ENCODE measurements at places on chromosomes 6 and 20. TPM values are rescaled to one million over a fixed set of nuclear protein-coding genes. Genes with fewer than 3 reads are reported as not detected.

RSPO3 gene
- 1.8 TPM for total RNA-seq

PLN gene
- 5.7 TPM for total RNA-seq

DCBLD1 gene
- 23.4 TPM for total RNA-seq

GSTA2 gene
- total RNA-seq = 0.27 TPM

R3HDML gene
- not detected for total RNA-seq

HLA-DQA2 gene
- total RNA-seq = 0.94 TPM

CRIP3 gene
- 0.93 TPM for total RNA-seq

FUCA2 gene
- 31.7 TPM for total RNA-seq

PEX6 gene
- total RNA-seq = 28.2 TPM

SLC22A23 gene
- 18.5 TPM for total RNA-seq

DPPA5 gene
- not detected for total RNA-seq

TCF21 gene
- 0.20 TPM for total RNA-seq

DNA sequence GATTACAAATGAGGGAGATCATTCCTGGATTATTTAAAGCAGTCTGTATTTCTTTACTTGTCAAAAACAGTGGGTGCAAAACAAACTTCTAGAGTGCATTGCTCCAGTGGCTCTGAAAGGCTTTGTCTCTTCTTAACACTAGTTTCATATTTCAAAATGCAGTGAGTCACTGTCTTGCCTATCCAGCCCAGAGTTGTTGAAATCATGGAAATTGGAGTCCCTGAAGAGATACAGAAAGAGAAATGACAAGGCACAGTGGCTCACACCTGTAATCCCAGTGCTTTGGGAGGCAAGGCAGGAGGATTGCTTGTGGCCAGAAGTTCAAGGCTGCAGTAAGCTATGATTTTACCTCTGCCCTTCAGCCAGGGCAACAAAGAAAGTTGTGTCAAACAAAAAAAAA lies 11.3 kb downstream of the SLC2A12 start:
- no peak for DNase-seq

- DNase-seq = no peak
Observed at GRCh38 chr6:1622220-1622850, 12.6 kb downstream of the FOXC1 start.

GRCh38 chr20:20694591-20694990 lies 17.9 kb downstream of the RALGAPA2 start:
- DNase-seq = peak; percentile 62

- no peak for DNase-seq
Observed at GRCh38 chr6:45881705-45882467, 133.8 kb downstream of the CLIC5 start.

DNA sequence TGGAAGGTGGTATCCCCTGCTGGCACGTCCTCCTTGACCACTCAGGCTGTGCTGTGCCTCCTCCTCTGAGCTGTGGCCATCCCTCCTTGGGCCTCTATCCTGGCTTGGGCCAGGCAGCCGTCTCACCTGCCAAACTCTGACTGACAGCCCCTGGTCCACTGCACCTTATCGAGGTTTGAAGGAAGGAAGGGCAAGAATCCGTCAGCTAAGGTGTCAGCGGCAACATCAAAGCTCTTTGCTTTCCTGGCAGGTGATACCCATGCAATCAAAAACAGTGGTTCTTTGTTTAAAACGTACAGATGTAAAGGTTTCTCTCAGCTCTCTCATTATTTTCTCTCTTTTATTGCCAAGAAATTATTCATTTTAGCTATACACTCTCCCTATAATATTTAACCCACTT lies 203.9 kb downstream of the TBXT start:
- no peak for DNase-seq

DNA sequence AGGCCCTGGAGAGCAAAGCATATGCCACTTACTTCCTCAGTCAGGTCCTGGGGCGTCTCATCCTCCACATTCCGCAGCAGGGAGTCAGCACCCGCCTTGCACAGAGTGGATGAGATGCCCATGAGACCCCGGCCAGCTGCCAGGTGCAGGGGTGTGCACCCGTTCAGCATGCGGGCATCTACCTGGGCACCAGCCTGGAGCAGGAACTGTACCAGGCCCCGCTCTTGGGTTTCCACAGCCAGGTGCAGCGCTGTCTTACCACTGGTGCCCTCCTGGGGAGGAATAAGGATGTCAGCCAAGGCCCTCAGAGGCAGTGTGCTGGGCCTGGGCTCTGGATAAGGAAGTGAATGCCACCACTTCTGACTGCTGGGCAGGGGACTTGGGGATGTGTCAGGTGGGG lies 2.7 kb upstream of the SLC35B2 start:
- no peak for DNase-seq

DNA sequence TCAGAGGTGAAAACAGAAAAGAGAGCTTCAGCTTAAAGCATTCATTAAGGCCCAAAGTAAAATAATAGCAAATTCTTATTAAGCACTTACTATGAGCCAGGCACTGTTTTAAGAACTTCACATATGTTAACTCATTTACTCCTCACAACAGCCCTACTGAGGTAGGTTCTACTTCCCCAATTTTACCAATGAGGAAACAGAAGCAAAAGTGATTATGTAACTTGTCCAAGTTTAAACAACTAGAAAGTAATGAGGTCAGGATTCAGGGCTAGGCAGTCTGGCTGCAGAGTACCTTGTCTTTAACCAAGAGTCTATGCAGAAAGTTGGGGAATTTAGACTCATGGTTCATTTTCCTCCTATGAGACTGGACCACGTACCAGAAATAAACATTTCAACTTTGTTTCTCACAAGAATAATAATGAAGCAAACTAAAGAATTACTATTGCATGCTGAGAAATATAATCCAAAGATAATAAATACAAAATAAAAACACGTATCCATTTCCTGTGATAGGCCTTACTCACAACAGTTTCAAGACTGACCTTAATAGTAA lies 3.8 kb downstream of the COL21A1 start:
- DNase-seq = no peak

- no peak for DNase-seq
Observed at GRCh38 chr6:15410752-15411151, 164.9 kb downstream of the JARID2 start.

DNA sequence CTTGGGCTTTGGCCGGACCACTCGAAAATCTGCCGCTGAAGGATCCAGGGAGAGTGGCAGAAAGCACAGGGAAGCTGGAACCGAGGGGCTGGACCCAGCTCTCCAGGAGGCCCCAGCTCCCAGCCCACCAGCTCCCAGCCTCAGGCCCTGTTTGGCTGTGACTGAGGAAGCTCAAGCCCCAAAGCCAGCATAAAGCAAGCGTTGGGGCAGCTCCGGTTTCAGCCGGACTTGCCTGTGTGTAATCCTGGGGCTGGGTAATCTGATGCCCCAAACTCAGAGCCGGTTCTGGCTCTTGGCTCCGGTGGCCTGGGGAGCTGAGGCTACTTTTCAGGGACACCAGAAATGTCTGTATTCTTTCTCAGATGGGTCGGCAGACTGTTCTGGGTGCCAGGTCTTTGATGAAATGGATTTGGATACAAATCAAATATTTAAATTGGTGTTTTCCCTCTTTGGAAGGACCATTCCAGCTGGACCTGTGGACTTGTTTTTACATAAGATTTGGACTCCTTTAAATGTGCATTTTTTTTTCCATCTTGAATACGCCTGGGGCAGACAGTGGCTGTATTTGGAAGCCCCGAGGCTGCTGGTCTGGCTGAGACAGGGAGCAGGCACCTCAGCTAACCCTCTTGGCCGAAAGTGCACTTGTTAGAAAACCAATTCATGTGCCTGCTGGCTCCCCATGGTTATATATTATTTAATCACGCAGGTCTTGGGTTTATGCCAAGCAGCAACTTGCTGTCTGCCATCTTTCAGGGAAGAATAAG lies 29.7 kb downstream of the RPP40 start:
- DNase-seq = peak; percentile 13

- no peak for DNase-seq
Observed at GRCh38 chr6:52539607-52540006, 37.3 kb downstream of the TRAM2 start.

GRCh38 chr6:165634101-165634880 lies 28.8 kb downstream of the PDE10A start:
- DNase-seq = peak; percentile 59

DNA sequence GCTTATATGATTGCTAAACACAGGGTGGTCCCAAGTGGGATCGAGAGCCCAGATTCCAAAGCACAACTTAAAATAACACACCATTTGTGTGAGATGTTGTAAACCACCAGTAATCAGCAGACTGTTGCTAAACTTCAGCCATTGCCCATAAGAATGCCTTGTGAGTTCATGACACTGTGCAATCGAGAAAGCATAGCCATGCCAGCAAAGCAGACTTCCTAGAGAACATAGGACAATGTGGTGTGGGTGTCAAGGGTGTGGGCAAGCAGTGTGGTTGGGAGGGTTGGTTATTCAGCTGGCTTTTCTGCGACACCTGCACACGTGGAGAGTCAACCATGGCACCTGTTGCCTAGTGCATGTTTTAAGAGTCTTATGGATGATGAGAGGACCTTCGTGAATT lies 16.1 kb upstream of the CALHM6 start:
- DNase-seq = no peak

- DNase-seq = no peak
Observed at GRCh38 chr6:143621159-143621873, 56.4 kb upstream of the PHACTR2 start.

- DNase-seq = no peak
Observed at GRCh38 chr20:57464642-57465211, 60.2 kb downstream of the CTCFL start.

GRCh38 chr6:102488729-102489128 lies 1095.2 kb downstream of the GRIK2 start:
- DNase-seq = no peak

DNA sequence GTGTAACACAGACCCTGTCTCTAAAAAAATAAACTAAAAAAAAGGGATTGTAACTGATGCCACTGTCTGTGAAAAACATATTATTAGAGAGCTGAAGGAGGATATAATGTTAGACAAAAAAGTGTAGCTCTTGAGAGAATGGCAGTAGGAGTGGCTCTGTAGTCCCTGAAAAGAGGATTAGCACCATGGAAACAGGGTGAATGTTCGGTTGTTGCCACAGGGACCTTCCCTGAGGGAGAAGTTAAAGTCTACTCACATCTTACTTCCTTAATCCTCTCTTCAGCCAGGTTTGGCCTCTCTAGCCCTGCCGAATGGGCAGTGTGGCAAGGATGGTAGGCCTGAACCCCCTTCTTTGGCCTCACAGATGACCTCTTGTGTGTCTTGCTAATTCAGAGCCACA lies 12.1 kb downstream of the SCAND1 start:
- DNase-seq = no peak

- DNase-seq = no peak
Observed at GRCh38 chr20:6504826-6505225, 262.7 kb upstream of the BMP2 start.

DNA sequence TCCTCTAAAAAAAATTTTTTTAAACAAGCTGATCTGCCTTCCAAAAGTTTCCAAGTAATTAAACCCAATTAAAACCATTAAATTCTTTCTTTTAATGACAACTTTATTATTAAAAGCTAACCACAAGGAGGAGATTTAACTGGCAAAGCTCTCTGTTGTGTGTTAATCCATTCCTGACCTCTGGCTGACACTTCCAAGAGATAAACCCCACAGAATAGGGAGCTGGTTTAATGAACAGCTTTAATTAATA lies 230.8 kb downstream of the EYA2 start:
- no peak for DNase-seq

- DNase-seq = no peak
Observed at GRCh38 chr6:2680264-2680922, 70.3 kb downstream of the MYLK4 start.

- no peak for DNase-seq
Observed at GRCh38 chr20:20366551-20366875, 1.4 kb upstream of the INSM1 start.

GRCh38 chr20:33431797-33432381 lies 11.7 kb downstream of the SNTA1 start:
- DNase-seq = peak; percentile 49

DNA sequence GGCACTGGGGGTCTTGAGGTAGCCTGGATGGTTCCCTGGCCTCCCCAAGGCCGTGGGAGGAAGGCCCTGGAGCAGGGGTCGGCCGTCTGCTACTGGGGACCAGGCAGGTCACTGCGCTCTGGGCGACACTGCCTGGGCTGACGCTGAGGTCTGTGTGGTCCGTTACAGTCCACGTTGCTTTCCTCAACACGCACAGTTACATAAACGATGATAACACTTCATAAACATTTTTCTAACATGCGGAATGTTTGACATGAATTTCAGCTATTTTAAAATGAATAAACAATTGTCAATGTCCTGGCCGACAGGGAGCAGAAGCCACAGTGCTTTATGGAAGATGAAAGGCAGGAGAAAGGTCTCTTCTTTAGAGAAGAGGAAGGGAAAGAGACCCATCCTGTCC lies 10.2 kb upstream of the RBBP8NL start:
- no peak for DNase-seq

- no peak for DNase-seq
Observed at GRCh38 chr20:52754366-52754765, 217.8 kb upstream of the TSHZ2 start.

GRCh38 chr6:1995636-1996035 lies 249.8 kb downstream of the GMDS start:
- DNase-seq = no peak

- no peak for DNase-seq
Observed at GRCh38 chr20:16063881-16064280, 509.4 kb downstream of the KIF16B start.

GRCh38 chr6:76120302-76120701 lies 47.8 kb upstream of the IMPG1 start:
- no peak for DNase-seq

DNA sequence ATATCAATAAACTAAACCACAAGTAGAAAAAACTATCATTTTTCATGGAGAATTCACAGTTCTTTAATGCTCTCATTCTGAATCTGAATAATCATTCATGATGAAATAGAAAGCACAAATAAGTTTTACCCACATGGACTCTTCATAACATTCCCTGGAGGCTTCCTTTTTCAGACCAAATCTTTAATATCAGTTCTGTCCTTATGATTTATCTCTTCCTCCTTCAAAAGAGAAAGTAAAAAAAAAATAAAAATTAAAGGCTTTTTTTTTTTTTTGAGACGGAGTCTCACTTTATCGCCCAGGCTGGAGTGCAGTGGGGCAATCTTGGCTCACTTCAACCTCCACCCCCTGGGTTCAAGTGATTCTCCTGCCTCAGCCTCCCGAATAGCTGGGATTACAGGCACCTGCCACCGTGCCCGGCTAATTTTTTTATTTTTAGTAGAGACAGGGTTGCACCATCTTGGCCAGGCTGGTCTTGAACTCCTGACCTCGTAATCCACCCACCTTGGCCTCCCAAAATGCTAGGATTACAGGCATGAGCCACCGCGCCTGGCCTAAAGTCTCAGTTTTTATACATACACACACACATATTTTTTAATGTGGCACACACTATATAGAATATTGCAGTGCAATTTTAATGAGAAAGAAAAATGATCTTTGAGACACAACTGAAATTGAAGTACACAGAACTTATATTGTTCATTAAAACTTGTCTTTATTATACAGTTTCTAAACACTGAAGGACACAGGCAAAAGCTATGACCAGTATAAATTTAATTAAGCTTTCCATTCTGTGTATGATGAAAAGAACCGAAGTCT lies 31.9 kb upstream of the ZNF217 start:
- no peak for DNase-seq

All from thyroid gland (tissue), 4 donors.